ENCODE measurements at places on chromosomes 12 and 14. TPM values are rescaled to one million over a fixed set of nuclear protein-coding genes. Genes with fewer than 3 reads are reported as not detected.

GRCh38 chr14:32675433-32675832, 263.2 kb upstream of the NPAS3 start:
- DNase-seq, result no peak

DNA sequence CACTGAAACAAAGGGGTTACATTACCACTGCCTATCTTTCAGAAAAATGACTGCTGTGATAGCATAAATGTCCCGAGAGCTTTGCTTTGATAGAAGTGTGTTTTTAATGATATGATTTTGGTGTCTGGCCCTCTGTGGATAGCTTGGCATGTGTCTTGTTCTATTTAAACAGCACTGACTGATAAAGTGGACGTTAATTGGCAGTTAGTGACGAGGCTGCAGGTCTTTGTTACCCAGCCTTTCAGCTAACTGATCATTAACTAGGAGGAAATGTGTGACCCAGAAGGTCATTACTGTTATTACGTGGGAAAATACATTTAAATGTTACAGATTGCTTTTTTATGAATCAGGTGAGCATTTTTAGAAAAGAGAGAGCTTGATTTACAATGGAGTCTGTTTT, 428.3 kb downstream of the DIO2 start:
- DNase-seq, result no peak

- peak; percentile 30 for DNase-seq
Measured at GRCh38 chr12:5872745-5873144, 72.3 kb downstream of the ANO2 start.

GRCh38 chr12:62210422-62210821, 49.8 kb upstream of the USP15 start:
- peak; percentile 34 for DNase-seq

DNA sequence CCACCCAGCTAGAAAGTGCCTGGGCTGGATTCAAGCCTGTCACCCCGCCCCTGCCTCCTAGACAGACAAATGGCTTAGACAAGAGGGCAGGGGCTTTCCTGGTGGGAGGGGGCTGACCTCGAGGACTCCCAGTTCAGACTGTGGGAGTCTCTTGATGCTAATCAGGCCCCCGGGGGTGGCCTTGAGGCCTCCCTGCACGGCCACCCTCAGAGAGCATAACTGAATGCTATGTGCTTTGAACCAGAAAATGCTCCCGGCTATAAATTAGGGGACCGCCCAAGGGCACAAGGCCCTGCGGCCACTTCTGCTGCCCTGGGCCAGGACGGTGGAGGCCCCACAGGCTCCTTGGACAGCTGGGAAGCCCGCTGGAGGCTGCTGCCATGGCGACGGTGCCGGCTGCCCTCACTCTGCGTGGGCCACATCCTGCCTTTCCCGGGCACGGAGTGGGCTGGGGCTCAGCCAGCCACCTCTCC, 111.0 kb upstream of the NCOR2 start:
- peak; percentile 58 for DNase-seq

DNA sequence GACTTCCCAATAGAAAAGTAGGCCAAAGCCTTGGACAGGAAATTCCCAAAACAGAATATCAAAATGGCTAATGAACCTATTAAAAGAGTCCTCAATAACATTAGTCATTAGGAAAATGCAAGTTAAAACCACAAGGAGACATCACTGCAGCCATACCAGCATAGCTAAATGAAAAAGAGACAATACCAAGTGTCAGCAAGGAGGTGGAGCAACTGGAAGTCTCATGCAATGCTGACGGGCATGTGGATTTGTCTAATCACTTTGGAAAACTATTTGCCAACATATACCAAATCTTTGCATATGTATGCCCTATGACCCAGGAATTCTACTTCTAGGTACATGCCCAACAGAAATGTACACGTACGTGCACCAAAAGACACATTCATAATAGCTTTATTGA, 60.5 kb upstream of the PLEKHG3 start:
- DNase-seq, result no peak

DNA sequence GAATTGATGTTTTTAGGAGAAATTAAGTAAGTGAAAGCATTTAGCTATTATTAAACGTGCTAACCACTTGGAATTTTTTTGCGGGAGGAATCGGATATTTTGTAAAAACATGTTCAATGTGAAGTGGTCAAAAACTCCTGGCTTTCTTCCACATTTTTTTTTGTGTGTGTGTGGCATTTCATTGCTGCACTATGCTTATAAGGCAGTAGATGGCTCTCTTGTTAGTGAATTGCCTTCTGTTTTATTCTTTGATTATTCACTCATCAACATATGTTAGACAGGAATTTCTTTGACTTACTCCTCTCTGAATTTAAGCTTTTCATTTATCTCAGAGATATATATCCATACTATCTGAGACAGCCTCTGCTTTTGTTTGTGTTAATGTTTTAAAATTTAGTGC, 71.3 kb downstream of the DERA start:
- peak; percentile 57 for DNase-seq

ARHGEF25 gene
- total RNA-seq, result 6.2 TPM

RAB35 gene
- total RNA-seq, result 19.9 TPM
